Vein endothelial cell (primary cell): ENCODE measurements at places on chromosomes 11 and 22. TPM values are rescaled to one million over a fixed set of nuclear protein-coding genes. Genes with fewer than 3 reads are reported as not detected.

Gene TRIM3
- 16.7 and 19.9 TPM in 2 replicates for total RNA-seq

Gene DKK3
- total RNA-seq: 251 and 271 TPM in 2 replicates

Gene SCUBE1
- 0.96 and 0.98 TPM in 2 replicates for total RNA-seq

Gene UPK2
- total RNA-seq: not detected in 2 replicates

Gene LINC01488
- not detected in 2 replicates for total RNA-seq

Gene ANO1
- 0.19 TPM in 1 of 2 replicates, not detected in the other for total RNA-seq

Gene MYOD1
- total RNA-seq: not detected in 2 replicates

Gene MN1
- 4.0 and 7.8 TPM in 2 replicates for total RNA-seq

Gene TMEM191B
- 0.19 TPM in 1 of 2 replicates, not detected in the other for total RNA-seq

Gene CCDC87
- total RNA-seq: 0.65 and 0.67 TPM in 2 replicates
